Hematopoietic multipotent progenitor cell treated with erythropoietin and hydrocortisone succinate and interleukin-3 and kit ligand, for 17 days (in vitro differentiated cells): ENCODE measurements at places on chromosomes 16 and 17.

GRCh38 chr16:79009896-79010295, 590.6 kb downstream of the MAF start:
- DNase-seq, result no peak

GRCh38 chr16:72210072-72210471, 38.1 kb upstream of the PMFBP1 start:
- DNase-seq, result no peak

DNA sequence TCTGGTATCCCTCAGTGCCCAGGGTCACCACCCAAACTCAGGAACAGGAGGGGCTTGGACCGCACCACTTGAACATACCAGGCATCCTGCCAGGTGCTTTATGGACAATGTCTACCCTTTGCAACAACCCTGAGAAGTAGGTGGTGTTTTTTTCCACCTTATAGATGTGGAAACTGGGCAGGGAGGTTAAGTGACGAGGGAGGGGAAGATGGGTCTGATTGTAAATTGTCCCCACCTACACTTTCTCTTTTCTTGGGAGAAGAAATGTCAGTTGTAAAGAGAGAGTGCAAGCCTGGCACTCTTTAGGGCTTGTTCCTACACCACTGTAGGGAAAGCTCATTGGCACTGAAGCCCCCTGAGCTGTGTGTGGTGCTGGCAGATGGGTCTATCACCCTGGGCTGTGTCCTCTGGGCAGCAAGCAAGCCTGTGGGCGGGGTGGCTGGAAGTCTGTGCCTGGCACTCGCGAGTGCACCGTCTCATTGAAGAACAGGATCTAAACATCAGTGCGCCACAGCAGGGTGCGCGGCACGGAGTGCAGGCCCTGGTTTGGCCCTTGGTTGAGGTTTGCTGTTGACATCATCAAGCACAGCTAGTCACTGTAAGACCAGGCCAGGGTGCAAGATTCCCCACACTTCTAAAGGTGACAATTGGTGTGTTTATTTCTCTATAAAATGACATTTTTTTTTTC, 15.1 kb downstream of the NOD2 start:
- DNase-seq, result no peak

- DNase-seq, result no peak
Measured at GRCh38 chr16:61471737-61472136, 564.5 kb downstream of the CDH8 start.

GRCh38 chr17:21542991-21543390, 149.3 kb upstream of the KCNJ18 start:
- DNase-seq, result no peak

DNA sequence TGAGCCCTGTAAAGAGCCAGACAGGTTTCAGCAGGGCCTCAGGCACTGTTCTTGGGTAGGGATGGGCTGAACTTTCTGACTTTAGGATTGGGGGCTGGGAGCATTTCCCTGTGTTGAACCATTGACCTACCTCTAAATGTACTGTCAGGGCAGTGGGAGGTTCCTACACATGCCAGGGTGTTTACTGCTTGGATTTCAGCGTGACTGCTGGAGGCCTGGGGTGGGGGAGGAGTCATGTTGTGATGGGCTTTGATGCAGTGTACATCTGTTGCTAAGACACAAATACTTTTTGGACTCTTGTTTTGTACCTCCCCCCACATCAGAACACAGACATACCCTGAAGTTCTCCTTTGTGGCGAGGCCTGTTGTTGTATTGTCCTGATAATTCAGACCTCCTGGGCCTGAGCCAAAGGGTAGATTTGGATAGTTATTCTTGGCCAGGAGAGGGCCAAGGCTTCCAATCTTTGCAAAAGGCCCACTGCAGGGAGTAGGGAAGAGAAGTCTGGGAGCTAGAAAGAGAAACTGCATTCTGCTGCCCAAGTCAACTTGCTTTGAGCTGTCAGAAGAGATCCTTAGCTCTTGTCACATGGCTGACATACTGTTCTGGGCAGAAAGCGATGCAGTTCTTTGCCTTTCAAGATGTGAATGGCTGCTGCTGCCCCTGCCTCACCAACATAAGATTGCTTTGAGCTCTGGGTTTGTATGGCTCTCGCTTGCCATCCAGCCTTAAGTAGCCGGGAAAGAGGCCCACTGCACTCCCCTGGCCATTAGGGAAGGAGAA, 3.7 kb downstream of the NFE2L1 start:
- peak; percentile 46 for DNase-seq

GRCh38 chr16:89748921-89749320, 27.6 kb downstream of the ZNF276 start:
- no peak for DNase-seq

DNA sequence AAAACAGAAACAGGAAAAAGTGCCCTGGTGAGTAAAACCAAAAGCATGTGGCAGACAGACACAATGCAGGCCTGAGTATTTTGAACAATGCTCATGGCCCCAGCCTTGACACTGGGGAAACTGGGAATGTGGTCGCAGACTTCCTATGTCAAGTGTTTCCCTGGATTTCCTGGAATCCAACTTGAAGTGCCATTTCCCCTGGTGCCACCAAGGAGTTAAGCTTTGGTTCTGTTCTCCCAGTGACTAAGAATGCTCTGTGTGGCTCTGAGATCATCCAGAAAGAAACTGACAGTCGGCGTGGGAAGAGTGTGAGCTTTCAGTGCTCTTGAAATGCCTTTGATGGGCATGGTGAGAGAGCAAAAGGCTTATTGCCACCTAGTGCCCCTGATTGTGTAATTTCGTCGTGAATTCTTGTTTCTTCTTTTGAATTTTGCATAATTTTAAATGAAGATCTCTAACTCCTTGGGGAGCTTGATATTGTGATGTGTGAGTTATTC, 96.0 kb downstream of the YPEL2 start:
- DNase-seq, result no peak

DNA sequence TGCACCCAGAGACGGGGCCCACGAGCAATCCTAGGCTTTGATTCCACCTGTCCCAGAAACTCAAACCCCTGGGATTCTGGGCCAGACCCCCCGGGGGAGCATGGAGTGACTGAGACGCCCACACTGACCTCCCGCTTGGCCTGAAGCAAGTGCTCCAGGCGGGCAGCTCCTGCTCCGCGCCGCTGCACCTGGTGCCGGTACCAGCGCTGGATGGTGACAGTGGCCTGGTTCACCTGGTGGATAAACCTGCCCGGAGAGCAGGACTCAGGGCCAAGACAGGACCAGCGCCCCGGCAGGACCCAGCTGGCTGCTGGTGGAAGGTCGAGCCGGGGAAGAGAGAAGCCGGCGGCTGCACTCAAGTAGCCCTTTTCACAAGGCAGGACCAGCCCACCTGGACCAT, 22.6 kb downstream of the CEP131 start:
- DNase-seq, result no peak

DNA sequence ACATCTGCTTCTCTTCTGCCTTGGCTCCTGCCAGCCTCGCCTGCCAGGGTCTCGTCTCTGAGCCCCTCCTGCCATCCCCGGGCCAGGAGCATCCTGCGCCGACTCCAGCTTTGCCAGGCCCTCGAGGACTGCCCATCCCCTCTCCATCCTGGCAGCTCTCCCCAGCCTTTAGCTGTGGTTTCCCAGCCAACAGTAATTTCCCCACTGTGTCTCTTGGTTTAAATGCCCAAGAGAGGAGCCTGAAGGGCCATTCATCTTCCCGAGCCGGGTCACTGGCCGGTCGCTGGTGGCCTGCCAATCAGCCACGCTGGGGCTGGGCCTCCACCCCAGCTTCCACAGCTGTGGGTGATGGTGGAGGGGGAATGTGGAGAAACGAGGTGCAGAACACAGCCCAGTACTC, 47.8 kb downstream of the MRC2 start:
- no peak for DNase-seq

- no peak for DNase-seq
Measured at GRCh38 chr16:8739989-8740704, 57.3 kb downstream of the TMEM186 start.

DNA sequence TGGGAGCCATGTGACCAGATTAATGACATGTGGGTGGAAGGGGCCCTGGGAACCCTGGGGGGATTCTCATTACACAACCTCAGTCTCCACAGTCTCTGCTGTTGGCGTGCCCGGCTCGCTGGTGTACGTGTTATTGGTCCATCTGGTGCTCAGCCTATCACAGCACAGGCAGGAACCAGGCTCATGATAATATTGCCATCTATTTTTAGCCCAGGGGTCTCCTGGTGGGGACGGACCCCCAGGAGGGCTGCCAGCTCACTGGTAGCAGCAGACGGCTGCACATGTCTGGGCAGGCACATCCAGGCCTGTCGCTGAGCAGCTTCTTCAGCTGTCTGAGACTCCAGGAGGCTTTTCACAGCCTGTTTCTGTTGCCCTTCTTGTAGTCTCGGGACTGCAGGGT, 123.8 kb downstream of the RAB11FIP4 start:
- no peak for DNase-seq

DNA sequence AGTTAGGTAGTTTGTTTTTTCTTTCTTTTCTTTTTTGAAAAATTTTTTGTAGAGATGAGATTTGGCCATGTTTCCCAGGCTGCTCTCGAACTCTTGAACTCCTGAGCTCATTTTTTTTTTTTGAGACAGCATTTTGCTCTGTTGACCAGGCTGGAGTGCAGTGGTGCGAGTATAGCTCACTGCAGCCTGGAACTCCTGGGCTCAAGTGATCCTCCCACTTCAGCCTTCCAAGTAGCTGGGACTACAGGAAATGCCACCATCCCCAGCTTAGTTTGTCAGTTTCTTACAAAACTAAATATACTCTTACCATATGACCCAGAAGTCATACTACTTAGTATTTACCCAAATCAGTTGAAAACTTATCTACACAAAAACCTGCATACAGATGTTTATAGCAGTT, 14.4 kb upstream of the FBXO47 start:
- DNase-seq, result no peak

GRCh38 chr16:77469634-77470033, 34.8 kb upstream of the ADAMTS18 start:
- DNase-seq, result no peak

DNA sequence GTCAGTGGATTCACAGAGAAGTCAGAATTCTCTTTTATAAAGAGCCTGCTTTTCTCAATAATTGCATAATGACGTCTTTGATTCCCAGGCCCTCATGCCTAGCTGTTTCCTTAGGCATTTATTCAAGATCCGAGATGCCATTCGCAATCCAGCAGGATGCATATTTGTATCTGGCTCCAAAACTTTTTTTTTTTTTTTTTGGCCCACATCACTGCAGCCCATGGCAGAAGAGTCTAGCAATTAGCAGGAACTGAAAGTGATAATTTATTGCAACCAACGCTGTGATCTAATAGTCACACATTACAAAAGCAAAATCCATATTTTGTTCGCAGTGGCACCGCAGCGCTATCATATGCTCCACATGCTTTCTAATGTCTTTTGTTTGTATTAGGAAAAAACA, 503.4 kb downstream of the MAF start:
- no peak for DNase-seq

GRCh38 chr17:16870253-16871245, 101.4 kb downstream of the TNFRSF13B start:
- DNase-seq, result no peak

DNA sequence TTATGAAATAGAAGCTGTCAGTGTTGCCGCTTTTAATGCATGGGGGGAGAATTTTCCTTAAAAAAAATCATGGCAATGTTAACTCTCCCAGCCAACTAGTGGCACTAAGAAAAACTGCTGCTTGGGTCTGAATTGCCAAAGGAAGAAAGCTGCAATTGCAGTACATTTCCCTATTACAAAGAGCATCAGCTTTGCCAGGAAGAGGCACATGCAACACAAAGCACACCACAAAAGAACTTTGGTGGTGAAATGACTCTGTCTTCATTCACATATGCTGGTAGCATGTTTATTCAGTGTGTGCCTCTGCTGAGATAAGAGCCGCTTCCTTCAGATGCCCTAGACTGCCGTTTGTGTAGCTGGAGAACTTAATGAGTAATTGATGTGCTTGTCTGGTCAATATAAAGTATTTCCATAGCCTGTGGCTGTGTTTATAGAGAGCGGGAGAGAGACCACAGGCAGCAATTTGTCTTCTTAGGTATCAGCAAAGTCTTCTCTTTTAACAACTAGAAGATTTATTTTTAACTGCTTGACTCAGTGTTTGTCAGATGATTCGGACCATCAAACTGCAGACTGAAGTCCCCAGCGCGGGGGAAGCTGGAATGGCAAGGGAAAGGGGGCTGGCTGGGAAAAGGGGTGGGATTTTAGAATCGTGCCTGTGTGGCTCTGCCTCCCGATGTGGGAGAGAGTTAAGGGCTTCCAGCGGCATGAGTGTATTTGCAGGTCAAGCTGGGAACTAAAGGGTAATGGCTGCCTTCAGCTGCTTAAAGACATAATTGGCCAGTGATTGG, 115.1 kb downstream of the MRTFB start:
- DNase-seq, result no peak

GRCh38 chr17:41689497-41690299, 1.0 kb downstream of the EIF1 start:
- peak; percentile 90 for DNase-seq

GRCh38 chr17:81558941-81559806, 7.0 kb upstream of the FAAP100 start:
- DNase-seq, result no peak

DNA sequence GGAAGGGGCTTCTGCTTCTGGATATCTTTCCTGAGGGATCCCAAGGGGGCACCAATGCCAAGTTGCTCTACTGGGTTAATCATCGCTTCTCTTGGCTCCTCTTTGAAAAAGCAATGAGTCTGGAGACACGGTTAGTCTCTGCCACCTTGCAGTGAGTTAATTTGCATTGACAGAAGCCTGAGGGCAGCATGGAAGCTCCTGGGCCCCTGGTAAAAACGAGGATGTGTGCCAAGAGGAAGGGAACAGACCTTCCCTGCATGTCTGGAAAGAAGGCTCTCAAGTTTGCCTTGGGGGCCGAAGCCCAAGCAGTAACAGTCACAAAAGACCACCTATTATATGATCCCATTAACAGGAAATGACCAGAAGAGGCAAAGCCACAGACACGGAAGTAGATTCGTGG, 86.7 kb downstream of the IRX5 start:
- no peak for DNase-seq
